GM12878 (cell line): ENCODE measurements at places on chromosomes 3 and 15. TPM values are rescaled to one million over a fixed set of nuclear protein-coding genes. Genes with fewer than 3 reads are reported as not detected.

Gene ATP2B2
- 0.04 TPM in 1 of 2 replicates, not detected in the other for polyA plus RNA-seq

Gene BLM
- 42.5 and 45.5 TPM in 2 replicates for polyA plus RNA-seq

DNA sequence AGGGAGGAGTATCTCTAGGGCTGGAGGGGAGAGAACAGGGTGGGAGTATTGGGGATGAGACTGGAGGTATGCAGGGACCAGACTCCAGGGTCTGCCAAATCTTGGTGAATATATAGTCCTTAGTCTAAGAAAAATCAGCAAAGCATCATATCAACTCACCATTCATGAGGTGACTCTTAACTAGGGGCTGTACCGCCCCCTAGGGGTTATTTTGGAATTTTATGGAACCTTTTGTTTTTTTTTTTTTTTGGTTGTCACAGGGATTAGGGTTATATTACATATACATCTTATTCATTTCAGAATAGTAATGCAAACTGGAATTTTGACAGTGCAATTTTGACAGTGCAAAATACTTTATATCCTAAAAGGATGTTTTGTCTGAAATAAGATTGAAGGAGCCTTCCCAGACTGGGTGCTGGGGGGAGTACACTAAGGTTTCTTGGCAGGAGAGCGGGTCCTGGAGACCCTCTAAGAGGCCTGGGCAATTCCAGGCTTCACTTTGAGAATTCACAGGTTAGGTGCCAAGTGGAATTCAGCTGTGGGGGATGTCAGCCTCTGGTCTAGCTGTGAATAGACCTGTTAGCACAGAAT lies 7.5 kb downstream of the CMTM7 start:
- DNase-seq = no peak

GRCh38 chr3:134106580-134106979 lies 76.9 kb upstream of the SLCO2A1 start:
- peak; percentile 2 for DNase-seq

GRCh38 chr15:52434885-52435284 lies 93.8 kb downstream of the MYO5A start:
- no peak for DNase-seq

- peak; percentile 20 for DNase-seq
Observed at GRCh38 chr15:83559310-83559966, 94.5 kb upstream of the ADAMTSL3 start.

- DNase-seq = no peak
Observed at GRCh38 chr3:70108072-70108471, 108.5 kb downstream of the SAMMSON start.

DNA sequence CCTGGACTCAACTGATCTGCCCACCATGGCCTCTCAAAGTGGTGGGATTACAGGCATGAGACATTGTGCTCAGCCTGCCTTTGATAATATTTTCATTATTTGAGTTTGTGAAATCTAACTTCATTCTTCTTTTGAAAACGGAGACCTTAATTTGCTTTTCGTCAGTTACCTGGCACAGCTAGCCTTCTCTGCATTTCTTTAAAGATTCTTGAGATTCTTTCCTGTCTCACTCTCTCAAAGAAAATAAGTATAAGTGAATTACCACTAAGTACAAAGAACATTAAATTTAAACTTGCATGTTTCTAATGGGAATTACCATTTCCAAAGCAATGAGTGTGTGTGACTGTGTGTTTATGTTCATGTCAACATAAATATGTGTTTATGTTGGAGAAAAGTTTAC lies 187.9 kb downstream of the NFKBIZ start:
- DNase-seq = no peak

GRCh38 chr3:76039431-76039830 lies 254.1 kb upstream of the ZNF717 start:
- DNase-seq = no peak

DNA sequence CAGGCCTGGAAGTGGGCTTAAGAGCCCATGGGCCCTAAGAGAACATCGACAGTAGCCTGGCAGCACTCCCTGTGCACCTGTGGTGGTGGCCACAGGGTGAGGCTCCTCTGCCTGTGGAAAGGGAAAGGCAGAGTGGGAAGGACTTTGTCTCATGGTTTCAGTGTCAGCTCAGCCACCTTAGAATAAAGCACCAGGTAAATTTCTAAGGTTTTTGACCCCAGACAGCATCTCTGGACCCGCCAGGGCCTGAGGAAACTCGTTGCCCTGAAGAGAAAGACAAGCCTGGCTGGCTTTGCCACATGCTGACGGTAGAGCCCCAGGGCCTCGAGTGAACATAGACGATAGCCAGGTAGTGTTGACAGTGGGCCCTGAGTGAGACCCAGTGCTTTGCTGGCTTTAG lies 22.1 kb downstream of the GOLGA6A start:
- DNase-seq = no peak

DNA sequence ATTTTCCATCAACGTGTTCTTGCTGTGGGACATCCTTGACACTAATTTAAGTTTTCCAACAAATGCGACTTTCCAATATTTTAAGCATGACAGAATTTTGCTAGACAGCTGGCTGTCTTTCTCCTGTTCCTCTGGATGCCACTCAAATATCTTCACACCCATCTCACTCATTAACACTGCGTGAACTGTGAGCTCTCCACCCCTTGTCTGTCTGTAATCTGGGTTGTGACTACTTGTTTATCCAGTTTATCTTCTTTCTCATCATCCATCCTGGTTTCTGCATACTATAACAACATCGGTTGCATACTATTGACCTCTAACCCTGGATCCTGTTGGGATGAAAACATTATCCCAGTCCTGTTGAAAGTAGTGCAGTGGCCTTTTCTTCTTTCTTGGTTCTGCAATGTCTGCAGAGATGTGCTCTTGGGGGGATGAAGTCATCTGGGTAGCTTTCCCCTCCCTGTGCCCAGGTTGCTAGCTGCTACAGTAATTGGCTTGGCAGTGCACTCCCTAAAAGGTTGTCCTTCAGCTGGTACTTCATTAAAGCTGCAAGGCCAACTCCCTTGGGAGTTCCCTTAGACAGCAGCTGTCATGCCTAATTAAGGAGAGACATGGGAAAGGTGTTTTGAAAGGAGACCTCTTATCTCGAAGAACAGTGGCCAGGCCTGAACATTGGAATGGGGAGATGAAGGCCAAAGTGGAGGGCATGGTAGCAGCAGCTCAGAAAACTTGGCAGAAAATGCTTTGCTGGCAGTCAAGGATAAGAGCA lies 24.7 kb downstream of the KAT2B start:
- no peak for DNase-seq

- DNase-seq = no peak
Observed at GRCh38 chr15:78002996-78003395, 74.5 kb downstream of the TBC1D2B start.

DNA sequence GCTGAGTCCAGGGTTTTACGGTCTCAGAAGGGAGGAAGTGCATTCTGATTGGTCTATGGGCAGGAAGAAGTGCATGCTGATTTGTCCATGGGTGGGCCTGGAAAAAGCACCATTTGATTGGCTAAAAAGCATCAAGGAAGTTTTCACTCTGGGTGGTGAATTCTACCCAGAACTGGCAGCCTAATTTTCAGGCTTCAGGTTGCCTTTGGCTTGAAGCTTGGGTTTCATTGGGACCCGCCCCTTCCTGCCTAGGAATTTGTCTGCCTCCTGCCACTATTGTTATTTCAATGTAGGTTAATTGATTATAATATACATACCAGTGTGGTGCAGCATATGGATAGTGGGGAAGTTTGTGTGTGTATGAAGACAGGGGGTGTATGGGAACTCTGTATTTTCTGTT lies 1355.9 kb downstream of the SI start:
- DNase-seq = no peak

GRCh38 chr3:194278186-194278845 lies 72.8 kb downstream of the CPN2 start:
- DNase-seq = no peak

DNA sequence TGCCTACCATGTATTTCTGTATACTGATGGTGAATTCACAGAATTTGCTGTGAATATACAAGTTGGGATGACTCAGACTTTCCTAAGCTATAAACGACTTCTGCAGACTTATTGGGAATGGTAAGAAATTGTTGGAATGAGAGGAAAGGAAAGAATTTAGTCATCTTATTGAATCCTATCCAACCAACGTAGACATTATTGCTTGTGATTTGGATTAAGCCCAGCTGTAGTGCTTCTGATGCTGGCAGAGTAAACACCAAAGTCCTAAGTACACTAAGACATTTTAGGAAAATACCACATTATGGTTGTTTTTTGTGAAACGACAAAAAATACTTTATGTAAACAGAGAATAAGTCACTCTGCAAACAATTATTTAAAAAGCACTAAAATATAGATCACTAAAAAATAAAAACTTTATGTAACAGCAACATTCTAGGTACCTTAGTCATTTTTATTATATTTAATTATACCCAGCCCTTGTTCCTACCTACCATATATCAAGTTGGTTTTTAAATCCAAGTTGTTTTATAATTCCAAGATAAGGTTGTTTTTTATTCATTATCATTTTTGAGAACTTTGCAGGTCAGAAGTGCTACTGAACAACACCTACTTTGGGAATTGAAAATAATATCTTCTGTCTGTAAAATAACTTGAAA lies 99.2 kb upstream of the MLF1 start:
- DNase-seq = no peak
